ENCODE measurements at places on chromosomes 2 and 18. TPM values are rescaled to one million over a fixed set of nuclear protein-coding genes. Genes with fewer than 3 reads are reported as not detected.

GRCh38 chr2:62309465-62310091 is 113.7 kb downstream of the B3GNT2 start:
- DNase-seq, result no peak

DNA sequence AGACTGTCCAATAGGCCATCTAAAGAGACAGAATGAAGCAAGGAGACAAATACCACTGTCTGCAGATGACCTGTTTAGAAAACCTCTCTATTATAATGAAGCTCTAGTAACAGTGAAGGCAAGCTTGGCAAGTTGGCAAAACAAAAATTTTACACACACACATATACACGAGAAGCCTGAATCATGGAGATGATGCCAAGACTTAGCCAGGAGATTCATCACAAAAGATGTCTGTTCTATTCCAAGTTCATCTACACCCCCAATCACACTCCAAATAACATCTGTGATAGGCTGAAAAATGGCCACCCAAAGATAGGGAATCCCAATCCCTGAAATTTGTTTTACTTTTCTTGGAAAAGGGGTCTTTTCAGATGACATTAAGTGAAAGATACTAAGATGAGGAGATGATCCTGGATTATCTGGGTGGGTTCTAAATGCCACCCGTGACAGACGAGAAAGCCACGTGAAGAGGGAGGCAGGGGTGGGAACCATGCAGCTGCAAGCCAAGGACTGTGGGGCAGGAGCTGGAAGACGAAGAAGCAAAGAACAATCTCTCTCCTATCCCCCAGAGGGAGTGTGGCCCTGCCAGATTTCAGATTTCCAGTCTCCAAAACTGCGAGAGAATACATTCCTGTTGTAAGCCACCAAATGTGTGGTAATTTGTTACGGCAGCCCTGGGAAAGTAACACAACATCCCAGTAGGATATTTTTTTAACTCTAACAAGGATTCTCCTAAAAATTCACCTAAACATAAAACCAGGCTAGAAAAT is 20.0 kb downstream of the HDLBP start:
- no peak for DNase-seq

DNA sequence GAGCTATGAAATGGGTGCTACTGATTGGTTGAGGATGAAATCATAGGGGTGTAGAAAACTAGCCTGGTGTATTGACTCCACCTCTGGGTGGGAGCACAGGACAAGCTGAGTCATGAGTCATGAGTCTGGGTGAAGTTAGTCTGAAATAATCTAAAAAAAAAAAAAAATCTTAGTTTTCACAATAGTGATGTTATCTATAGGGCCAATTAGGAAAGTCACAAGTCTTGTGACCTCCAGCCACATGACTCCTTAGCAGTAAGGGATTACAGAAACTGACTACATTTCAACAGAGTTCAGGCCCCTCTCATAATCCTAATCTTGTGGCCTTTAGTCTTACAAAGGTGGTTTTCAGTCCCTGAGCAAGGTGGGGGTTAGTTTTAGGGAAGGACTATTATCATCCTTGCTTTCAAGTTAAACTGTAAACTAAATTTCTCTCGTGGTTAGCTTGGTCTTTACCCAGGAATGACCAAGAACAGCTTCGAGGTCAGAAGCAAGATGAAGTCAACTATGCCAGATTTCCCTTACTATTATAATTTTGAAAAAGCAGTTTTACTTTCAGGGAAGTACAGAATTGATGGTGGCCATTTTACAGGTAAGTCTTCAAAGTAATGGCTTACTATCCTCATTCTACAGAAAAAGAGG is 338.0 kb upstream of the GYPC start:
- no peak for DNase-seq

GRCh38 chr2:106261871-106262321 is 67.8 kb upstream of the UXS1 start:
- no peak for DNase-seq

- DNase-seq, result no peak
Observed at GRCh38 chr2:99422599-99422998, 67.2 kb downstream of the REV1 start.

DNA sequence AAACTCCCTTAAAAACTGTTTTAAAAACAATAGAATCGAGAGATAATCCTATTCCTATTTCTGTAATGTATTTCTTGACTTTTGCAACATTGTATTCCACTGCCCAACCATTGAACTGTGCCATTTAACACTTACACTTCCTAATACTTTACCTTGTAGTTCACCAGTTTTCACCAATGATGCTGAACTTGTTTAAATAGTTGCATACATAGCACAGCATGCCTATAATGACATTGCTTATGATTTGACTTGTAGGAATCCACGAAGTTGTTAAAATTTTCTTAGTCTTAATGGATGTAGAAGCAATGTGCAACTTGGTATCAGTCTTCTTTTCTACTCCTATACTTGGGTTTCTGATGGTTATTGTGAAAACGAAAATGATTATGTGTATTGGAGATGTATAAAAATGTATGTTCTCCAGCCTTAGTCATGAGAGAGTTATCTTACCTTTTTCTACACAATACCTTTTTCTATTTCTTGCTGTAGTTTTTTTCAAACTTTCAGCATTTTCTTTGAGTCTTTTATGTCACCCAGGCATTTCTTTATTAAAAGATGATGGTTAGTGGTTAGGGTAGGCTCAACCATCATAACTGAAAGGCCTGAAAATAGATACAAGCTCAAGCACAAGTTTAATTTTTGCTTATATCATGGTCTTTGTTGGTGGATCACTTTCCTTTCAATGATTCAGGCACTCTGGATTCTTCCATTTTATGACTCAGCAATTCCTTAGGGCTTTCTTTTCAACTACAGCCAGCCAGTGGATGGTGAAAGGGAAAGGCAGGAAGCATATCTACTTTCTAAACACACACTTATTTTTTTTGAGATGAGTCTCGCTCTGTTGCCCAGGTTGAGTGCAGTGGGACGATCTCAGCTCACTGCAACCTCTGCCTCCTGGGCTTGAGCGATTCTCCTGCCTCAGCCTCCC is 9.4 kb downstream of the GPD2 start:
- DNase-seq, result no peak

DNA sequence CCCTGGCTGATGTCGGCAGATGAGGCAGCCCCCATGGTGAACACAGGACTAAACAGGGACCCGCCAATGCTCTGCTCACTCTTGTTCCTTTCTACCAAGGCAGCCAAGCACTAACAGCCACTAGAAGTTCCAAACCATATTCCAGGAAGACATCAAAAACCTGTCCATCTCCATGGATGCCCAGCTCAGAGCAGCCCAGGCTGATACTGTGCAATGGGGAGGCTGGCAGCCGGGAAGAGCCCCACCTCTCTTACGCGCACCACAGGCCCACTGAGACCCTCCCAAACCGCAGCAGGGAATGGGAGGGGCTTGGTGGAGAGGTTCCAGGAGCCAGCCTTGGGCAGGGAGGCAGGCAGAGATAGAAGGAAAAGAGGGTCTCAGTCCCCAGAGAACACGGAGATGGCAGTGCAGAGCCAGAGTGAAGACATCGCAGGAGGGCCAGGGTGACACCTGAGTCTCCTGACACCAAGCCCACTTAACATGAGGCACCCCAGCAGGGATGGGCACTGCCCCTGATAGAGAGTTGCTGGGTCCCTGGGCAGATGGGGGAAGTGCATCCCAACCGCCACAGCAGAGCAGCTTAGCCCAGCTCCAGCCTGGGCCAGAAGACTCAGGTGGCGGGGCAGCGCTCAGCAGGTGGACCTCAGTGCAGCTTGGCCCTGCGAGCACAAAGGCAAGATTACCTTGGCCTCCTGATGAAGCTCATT is 3.4 kb downstream of the HS6ST1 start:
- no peak for DNase-seq

The GAL3ST2 gene
- total RNA-seq, result 1.6 TPM

DNA sequence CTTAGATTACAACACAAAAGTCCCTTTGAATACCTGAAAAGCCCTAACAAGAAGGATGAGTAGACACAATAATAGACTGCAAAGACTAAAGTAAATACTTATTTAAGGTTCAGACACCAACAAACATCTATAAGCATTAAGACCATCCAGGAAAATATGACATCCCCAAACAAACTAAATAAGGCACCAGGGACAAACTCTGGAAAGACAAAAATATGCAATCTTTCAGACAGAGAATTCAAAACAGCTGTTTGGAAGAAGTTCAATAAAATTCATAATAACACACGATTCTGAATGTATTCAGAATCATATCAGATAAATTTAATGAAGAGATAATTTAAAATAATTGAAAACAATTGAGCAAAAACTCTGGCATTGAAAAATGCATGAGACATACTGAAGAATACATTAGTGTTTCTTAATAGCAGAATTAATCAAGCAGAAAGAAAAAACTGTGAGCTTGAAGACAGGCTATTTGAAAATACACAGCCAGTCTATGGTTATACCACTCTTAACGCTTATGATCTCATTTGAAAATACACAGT is 1388.8 kb downstream of the DSC3 start:
- DNase-seq, result no peak
